Daoy (cell line): ENCODE measurements at places on chromosomes 3 and 15. TPM values are rescaled to one million over a fixed set of nuclear protein-coding genes. Genes with fewer than 3 reads are reported as not detected.

- DNase-seq, result no peak
Observed at GRCh38 chr3:59526999-59527398, 477.2 kb upstream of the CFAP20DC start.

GRCh38 chr3:72353236-72354128 is 494.8 kb downstream of the SHQ1 start:
- DNase-seq, result no peak

Gene MLH1
- 62.8 and 70.8 TPM in 2 replicates for total RNA-seq

DNA sequence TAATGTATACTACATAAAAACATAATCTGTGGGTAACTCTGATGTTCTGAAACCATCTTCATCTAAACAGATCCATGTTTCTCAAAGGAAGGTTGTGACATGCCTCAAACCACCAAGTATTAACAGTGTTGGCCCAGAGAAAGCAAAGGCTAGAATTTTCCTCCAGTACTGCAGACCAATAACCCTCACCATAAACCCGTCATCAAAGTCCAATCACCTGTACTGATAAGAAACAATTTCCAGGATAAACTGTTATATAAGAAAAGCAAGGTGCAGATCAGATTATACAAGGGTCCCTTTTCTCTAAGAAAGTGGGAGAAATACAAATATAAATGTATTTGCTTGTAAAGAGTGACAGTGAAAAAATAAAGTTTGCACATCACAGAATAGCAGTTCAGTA is 32.3 kb downstream of the TBC1D2B start:
- DNase-seq, result no peak

DNA sequence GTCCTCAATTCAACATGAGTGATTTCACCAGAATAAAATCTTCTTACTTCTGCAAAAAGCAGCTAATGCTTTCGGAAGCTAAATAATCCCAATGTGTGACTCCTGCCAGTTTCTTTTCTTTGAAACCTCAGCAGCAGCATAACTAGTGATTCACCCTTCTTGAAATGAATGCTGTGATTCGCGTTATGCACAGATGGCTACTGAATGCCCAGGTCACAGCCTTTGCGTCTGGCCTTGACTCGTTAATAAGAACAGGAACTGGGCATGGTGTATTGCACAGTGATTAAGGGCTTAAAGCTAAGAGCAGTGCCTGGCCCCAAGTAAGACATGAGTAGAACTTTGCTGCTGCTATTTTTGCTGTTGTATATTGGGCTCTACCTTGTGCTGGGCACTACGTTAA is 19.0 kb downstream of the CGNL1 start:
- peak; percentile 40 for DNase-seq

GRCh38 chr3:74443102-74443501 is 171.4 kb downstream of the CNTN3 start:
- DNase-seq, result no peak

Gene GUCA1C
- total RNA-seq, result not detected in 2 replicates

DNA sequence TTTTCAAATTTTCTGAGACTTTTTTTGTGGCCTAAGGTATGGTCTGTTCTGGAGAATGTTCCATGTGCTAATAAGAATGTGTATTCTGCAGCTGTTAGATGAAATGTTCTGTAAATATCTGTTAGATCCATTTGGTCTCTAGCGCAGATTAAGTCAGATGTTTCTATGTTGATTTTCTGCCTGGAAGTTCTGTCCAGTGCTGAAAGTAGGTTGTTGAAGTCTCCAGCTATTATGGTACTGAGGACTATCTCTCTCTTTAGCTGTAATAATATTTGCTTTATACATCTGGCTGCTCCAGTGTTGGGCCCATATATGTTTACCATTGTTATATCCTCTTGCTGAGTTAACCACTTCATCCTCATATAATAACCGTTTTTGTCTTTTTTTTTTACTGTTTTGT is 13.2 kb upstream of the TUBGCP5 start:
- DNase-seq, result no peak

Gene SLC33A1
- 23.8 and 30.7 TPM in 2 replicates for total RNA-seq

GRCh38 chr15:81511138-81511537 is 137.1 kb upstream of the TMC3 start:
- DNase-seq, result no peak

DNA sequence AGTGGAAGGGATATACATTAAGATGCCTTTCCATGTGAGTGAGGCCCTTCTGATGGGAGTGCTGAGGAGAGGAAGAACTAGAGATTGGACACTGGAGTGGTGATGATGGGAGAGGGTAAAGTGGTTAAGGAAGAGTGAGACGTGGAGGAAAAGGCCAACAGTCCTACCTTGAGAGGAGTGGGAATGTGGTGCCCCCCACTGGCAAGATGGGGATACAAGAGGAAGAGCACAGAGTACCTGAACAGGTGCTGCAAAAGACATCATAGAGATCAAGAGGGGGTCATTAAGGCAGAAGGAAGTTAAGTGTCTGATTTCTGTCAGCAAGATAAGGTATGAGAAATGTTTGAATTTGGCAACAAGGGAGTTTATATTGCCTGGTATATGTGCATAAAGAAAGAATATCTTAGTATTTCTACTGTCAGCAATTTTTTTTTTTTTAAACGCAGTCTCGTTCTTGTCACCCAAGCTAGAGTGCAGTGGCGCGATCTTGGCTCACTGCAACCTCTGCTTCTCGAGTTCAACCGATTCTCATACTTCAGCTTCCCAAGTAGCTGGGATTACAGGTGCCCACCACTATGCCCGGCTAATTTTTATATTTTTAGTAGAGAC is 34.0 kb downstream of the ARIH2 start:
- DNase-seq, result peak; percentile 9

Gene RPL14
- 374 and 444 TPM in 2 replicates for total RNA-seq

DNA sequence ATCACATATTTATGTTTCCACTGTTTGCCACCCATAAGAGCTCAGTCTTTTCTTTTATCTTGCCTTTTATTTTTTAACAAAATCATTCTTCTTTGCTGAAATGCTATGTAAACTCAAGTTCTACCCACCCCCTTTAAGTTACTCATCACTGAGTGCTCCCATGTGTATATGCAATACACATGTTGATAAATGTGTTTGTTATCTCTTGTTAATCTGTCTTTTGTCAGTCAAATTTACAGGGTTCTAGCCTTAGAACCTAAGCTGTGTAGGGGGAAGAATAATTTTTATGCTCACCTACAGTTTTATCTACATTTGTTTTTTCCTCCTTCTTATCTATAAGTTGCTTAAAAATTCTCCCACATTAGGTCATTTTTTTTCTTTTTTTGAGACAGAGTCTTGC is 1195.9 kb downstream of the ROBO2 start:
- DNase-seq, result no peak

DNA sequence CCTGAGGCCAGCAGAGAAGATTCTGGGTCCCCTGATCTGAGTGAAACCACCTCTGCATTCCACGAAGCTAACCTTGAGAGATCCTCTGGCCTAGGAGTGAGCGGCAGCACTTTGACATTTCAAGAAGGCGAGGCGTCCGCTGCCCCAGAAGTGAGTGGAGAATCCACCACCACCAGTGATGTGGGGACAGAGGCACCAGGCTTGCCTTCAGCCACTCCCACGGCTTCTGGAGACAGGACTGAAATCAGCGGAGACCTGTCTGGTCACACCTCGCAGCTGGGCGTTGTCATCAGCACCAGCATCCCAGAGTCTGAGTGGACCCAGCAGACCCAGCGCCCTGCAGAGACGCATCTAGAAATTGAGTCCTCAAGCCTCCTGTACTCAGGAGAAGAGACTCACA is 36.4 kb downstream of the HAPLN3 start:
- no peak for DNase-seq

- DNase-seq, result no peak
Observed at GRCh38 chr3:62361261-62361660, 12.1 kb downstream of the FEZF2 start.

- no peak for DNase-seq
Observed at GRCh38 chr3:116399701-116400226, 45.5 kb downstream of the LSAMP start.

GRCh38 chr15:60374628-60375081 is 23.1 kb downstream of the ANXA2 start:
- DNase-seq, result peak; percentile 99

DNA sequence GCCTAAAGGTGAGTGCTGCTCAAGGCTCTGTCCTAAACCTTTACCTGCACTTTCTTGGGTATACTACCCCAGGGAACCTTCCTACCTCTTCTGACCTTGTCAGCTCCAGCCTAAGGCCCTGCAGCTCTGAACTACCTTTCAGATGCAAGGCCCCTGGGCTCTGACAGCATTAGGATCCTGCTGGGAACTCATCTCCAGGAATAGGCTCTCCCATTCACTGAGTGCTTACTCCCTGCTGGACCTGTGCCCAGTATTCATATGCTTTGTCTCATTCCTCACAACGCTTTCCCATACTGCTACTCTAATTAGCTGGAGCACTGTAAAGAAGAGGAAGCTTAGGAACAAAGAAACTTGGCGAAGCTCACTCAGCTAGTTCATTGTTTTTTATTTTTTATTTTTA is 53.8 kb upstream of the RAB6B start:
- no peak for DNase-seq

GRCh38 chr15:58136731-58137130 is 1.4 kb upstream of the AQP9 start:
- no peak for DNase-seq

Gene PXK
- 23.6 and 33.7 TPM in 2 replicates for total RNA-seq

DNA sequence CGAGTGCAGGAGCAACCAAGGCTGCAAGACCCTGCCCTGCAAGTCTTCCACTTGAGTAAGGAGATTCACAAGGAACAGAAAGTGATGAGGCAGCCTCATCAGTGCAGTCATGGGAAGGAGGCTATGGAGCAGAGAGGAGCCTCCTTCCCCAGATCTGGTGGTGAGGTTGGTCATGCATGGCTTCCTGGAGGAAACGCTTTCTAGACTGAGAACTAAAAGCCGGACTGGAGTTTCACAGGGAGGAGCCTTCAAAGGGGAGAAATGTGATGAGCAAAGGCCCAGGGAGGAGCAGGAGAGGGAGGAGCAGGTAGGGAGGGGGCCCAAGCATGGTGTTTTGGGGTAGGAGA is 139.9 kb downstream of the SRGAP3 start:
- DNase-seq, result no peak

- no peak for DNase-seq
Observed at GRCh38 chr15:89358435-89358754, 23.8 kb upstream of the POLG start.

GRCh38 chr15:89442671-89443307 is 53.6 kb downstream of the RHCG start:
- DNase-seq, result peak; percentile 48

DNA sequence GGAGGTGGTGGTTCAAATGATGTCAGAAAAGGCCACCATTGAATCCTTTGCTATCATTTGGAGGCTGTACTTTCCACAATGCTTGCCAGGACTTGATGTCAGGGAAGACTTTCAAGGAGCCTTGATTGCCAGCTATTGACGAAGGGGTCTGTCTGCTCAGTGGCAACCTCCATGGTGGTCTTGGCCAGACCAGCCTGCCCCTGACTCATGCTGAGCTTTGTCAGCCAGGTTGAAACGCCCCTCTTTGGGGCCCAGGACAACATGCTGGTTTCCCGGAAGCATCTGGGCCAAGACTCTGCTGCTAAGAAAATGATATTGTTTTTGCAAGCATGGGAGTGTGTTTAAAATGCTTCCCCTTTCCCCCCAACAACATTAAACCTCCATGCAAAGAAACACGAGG is 26.7 kb downstream of the CGNL1 start:
- no peak for DNase-seq

Gene ATP13A3
- total RNA-seq, result 184 and 186 TPM in 2 replicates

GRCh38 chr3:120147072-120147871 is 53.0 kb upstream of the GSK3B start:
- peak; percentile 10 for DNase-seq

DNA sequence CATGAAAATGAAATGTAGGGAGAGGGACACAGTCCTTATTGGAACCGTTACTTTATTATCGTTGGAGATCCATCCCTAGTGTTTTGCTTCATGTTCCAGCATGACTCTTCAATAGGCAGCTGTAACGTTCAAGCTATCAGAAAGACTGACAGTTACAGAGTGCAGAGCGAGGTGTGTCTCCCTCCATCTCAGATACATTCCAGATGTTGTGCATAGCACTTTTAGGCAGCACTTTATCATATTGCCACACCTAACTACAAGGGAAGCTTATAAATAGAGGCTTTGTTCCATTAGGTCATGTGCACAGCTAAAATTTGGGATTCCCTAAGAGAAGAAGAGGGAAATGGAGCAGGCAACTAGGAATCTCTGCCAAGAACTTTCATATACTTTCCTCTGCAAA is 1009.6 kb downstream of the ROBO2 start:
- DNase-seq, result no peak

- DNase-seq, result peak; percentile 65
Observed at GRCh38 chr3:121998030-121998580, 23.9 kb downstream of the ILDR1 start.

- DNase-seq, result peak; percentile 26
Observed at GRCh38 chr3:128845119-128845777, 34.2 kb upstream of the ACAD9 start.

- DNase-seq, result no peak
Observed at GRCh38 chr15:80464951-80465625, 60.9 kb downstream of the ARNT2 start.

DNA sequence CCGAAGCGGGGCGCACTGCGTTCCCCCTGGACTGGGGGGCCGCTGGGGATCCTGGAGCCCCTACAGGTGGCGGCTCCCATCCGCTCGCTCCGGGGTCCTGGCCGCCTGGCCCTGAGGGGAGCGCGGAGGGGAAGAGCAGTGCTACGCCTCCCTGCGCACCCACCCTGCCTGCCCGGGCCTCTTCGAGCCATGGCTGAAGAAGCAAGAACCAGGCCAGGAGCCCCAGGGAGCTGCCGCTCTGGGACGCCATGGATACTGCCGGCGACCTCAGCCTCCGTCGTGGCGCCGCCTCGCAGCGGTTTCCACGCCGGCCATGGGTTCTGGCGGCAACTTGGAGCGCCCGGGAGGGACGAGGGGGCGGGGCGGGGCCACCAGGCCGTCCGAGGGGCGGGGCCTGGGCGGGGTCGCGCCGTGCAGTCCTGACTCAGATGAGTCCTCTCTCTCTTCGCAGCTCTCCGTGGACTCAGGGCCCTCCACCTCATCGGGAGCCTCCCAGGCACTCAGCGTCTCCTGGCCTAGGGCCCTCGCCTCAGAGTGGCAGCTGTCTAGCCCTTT is 50.9 kb downstream of the MYL3 start:
- peak; percentile 69 for DNase-seq

- no peak for DNase-seq
Observed at GRCh38 chr15:101121511-101122090, 130.2 kb downstream of the CHSY1 start.

Gene SPTBN5
- 1.1 and 3.8 TPM in 2 replicates for total RNA-seq

DNA sequence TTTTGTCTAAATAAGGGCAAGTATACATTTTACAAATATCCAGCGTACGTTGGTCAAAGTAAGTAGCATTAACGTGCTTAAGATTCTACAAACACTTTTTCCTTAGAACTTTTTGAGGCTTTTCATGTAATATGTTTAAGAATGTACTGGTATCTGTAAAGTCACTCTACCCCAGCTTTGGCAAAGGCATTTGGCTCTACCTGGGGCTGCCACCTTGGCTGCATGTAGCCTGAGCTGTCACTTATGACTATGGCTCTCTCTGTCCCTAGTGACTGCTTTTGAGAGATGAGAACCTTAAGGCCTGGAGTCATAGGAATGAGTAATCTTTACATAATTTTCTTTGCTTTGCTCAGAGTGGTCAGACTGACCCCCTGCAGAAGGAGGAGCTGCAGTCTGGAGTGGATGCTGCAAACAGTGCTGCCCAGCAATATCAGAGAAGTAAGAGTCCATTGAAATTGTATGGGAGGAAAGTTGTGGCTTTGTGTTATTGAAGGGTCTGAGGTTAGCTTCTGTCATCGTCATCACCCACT is 61.2 kb downstream of the IQGAP1 start:
- peak; percentile 3 for DNase-seq

- peak; percentile 27 for DNase-seq
Observed at GRCh38 chr15:70722266-70723121, 40.9 kb downstream of the UACA start.

- no peak for DNase-seq
Observed at GRCh38 chr15:42062284-42062806, 32.0 kb downstream of the PLA2G4D start.
